ENCODE measurements at places on chromosomes 12 and 14.
A peak's percentile ranks its signal among the peaks of the same experiment; 100 is the strongest.

DNA sequence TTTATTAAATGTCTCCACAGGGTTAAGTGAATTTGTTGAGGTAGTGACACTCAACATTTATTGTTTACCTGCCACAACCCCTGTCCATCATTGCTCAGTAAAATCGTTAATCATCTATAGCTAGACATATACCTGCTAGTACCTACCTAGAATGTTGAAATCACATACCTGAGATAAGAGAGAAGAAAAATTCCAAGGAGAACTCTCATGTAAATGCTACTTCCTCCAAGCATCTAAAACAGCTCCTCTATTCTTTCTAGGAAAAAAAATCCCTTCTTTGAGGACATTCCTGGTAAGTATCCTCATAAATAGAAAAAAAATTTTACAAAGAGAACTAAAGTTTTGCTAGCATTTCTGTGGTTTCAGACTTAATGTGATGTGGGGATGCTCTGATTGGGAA, 325.1 kb downstream of the DAD1 start:
- DNase-seq, result no peak

DNA sequence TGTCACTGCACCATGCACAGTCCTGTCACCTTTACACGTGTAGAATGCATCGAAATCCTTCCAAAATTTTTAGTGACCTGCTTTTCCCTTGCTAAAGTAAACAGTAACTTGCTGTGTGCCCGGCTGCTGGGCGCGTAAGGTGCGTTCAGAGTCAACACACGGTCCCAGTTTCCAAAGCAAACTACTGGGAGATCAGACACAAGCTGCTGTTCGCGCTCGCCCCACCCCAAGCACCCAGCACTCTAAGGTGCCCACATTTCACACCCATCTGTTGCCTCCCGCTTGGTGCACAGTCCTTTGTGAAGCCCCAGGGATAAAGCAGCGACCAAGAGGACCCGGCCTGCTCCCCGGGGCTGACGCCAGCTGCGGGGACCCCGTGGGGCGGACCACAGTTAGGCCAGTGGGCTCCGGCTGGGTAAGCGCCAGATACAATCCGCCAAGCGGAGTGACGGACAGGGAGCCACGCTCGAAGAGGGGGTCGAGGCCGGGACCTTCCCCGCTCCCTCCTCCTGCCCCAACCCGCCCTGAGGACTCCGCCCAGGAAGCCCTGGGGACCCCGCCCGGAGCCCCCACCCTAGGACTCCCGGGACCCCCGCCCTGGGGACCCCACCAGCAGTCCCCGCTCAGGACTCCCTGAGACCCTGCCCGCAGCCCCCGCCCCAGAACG, 633 bp downstream of the STX2 start:
- peak; percentile 41 for DNase-seq

GRCh38 chr14:49994951-49995561, 102.2 kb downstream of the ARF6 start:
- no peak for DNase-seq

- DNase-seq, result no peak
Measured at GRCh38 chr12:20463913-20464524, 95.7 kb downstream of the PDE3A start.

DNA sequence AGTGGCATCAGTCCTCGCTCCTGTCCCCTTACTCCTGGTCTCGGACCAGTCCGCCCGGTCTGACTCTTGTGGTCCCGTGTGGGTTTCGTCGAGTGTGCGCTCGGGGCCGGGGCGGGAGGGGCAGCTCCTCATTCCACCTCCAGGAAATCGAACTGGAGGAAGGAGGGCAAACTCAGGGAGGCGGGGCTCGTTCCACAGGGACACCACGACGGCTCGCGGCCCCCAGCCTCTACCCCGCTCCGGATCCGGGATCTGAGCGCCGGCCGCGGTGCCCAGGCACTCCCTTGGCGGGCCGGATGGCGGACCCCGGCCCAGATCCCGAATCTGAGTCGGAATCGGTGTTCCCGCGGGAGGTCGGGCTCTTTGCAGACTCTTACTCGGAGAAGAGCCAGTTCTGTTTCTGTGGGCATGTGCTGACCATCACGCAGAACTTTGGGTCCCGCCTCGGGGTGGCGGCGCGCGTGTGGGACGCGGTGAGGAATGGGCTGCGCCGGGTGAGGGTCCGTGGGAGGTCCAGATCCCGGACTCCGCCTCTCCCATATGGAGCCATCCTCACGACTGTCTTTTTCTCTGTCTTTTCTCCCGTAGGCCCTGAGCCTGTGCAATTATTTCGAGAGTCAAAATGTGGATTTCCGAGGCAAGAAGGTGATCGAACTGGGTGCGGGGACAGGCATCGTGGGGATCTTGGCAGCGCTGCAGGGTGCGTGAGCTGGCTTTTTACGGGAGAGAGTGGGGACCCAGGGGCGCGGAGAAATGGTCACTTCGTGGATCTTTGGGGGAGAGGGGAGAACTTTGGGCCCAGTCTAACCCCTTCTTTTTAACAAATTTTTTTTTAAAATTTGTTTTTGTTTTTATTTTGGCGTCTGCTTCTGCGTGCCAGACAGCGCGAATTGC, at the start of gene EEF1AKMT3:
Gene EEF1AKMT3, plus strand, starts transcription at position 186 of the 894 bp plus-strand sequence. Its CDS starts 111 bp downstream, at position 297.
- no peak for DNase-seq

GRCh38 chr14:101716077-101716950, 45.2 kb upstream of the PPP2R5C start:
- DNase-seq, result no peak

DNA sequence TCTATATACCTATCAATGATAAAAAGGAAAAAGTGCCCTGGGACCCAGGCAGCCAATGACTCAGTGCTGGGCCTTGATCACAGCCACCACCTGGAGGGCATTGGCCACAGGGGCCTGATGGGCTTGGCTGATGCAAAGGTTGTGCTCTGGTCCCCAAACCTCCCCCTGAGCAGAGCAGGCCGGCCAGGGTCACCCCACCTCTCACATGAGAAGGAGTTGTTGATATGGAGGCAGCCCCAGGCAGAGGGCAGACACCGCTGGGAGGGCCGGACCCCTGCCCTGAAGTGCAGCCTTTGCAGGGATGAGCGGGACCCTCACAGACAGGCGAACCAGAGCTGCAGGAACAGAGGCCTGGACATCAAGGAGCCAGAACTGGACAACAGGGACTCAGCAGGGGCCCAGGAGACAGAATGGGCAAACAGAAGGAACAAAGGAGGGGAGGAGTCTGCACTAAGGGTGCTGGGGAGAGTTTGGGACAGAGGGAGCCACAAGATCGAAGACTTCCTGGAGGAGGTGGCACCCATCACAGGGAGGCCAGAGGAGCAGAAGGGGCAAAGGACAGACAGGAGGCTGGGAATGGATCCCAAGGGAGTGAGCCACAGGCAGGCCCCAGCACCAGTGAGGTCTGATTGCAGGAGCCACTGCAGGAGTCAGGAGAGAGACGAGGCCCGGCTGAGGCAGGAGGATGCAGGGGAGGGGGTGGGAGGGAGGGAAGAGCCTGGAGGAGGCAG, 105.0 kb downstream of the TNFAIP2 start:
- no peak for DNase-seq

- DNase-seq, result no peak
Measured at GRCh38 chr12:84732828-84733340, 179.7 kb downstream of the SLC6A15 start.

DNA sequence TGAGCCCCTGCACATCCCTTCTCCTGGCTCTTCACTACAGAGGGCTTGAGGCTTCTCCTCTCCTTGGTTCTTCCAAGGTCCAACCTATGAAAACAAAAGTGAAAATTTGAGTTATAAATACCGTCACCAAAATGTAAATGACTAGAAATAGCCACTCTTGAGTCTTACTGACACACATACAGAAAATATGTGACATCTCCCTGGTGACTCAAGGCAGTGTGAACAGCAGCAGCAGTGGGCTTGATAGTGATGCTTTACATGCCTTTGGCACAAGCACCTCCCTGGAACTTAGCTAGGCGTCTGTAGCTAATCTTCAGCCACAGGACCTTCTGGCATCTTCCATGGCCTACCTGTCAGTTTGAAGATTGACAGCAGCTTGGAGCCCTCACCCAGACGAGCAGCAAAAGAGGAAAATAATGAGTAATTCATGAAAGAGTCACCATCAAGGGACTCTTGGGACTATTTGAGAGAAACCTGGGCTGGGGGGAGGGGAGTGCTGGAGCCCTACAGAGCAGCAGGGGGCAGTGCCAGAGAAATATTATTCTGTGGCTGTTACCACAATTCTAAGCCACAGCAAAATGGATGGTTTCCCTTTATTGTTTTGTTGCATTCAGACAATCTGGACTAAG, 158.0 kb downstream of the KCNK10 start:
- no peak for DNase-seq

GRCh38 chr14:102821252-102821651, 44.0 kb downstream of the TRAF3 start:
- no peak for DNase-seq

- DNase-seq, result no peak
Measured at GRCh38 chr12:131559517-131560516, 151.1 kb upstream of the SFSWAP start.

Data from stimulated activated CD8-positive, alpha-beta memory T cell treated with anti-CD3 and anti-CD28 coated beads, Interleukin-4, amount 100 ng/mL, for 48 hours (primary cell).